Stimulated activated CD8-positive, alpha-beta memory T cell treated with anti-CD3 and anti-CD28 coated beads, Interleukin-4, amount 100 ng/mL, for 1 hour (primary cell): ENCODE measurements at places on chromosomes 16 and 17.

DNA sequence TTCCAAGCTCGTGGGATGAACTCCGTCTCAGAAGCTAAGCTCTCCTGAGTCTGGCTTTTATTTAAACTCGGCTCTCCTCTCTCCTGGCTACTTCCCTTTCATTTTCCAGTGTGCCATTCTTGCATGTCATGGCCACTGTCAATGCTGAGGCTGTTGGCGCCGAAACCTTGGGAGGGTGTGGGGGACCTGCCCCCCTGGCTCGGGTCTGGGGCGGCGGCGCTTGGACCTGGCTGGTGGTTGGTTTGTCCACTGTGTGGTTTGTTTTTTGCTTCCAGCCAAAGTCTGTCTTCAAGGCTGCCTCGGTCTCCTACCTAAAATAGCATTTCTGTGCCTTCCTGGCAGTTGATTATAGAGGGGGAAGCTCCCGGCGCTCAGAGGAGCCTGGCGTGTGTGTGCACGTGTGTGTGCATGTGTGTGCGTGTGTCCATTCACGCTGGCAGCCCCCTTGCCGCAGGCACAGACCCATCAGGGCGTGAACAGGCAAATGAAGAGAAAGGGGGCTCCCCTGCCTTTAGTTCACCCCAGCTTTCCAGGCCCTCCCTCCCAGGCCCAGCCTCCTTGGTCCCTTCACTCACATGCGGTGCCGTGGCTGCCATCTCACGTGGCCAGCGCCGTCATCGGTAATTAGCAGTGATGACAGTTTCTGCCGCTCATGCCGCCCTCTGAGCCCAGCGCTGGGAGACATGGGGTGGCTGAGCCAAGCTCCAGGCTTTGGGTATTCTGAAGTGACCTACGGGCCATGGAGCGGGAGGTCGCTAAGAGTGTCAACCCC, 179.9 kb downstream of the SEC14L1 start:
- no peak for DNase-seq

- DNase-seq: no peak
These were observed 119.5 kb upstream of the SHISA6 start for GRCh38 chr17:11121341-11121985.

GRCh38 chr17:65660947-65661346, 99.5 kb upstream of the AXIN2 start:
- DNase-seq: no peak

DNA sequence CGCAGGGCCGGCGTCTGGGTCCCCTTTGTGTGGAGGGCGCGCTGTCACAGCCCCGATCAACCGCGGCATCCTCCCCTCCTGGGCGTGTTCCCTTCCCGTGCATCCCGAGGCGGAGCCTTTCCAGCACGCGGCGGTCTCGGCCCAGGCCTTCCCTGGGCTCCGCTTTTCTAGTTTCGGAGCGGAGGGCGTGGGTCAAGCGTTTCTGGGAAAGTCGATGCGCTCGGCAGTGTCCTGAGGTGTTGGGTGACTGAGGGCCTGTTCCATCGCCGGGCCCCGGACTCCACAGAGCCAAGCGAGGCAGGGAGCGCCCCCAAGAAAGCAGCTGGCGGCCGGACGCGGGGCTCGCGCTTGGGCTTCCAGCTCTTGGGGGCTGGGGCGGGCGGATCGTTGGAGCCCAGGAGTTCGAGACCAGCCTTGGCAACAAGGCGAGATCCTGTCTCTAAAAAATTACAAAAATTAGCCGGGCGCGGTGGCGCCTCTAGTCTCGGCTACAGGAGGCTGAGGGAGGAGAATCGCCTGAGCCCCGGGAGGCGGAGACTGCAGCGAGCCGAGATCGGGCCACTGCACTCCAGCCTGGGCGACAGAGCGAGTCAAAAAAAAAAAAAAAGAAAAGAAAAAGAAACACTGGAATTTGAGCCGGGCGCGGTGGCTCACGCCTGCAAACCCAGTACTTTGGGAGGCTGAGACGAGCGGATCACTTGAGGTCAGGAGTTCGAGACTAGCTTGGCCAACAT, 806 bp downstream of the IFT140 start:
- DNase-seq: no peak

- DNase-seq: no peak
These were observed 51.1 kb upstream of the CRHR1 start for GRCh38 chr17:45732926-45733505.

DNA sequence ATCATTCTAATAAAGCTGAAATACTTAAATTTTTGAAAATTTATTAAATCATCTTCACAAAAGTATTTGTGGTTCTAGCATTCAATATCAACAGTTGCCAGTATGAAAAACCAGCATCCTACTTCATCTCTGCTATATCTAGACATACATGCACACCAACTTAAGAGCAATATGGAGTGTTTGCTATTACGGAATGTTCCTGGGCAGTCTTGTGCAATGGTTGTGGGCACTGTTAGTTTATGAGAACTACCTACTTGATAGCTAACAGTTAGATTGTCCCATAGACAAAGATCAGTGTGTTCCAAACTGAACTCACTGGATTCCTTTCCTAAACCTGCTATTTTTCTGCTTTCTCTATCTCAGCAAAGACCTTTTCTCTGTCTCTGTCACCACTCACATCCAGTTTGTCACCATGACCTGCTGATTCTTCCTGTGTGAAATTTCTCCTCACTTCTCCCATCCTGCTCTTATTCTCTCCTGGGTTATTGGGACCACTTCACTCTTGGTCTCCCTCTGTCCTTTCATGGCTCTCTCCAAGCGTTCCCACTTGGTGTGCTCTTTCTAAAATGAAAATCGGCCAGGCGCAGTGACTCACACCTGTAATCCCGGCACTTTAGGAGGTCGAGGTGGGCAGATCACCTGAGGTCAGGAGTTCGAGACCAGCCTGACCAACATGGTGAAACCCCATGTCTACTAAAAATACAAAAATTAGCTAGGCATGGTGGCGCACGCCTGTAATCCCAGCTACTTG, 27.7 kb downstream of the CNTROB start:
- no peak for DNase-seq

GRCh38 chr16:3009568-3010390, 2.9 kb upstream of the CLDN9 start:
- DNase-seq: no peak

- DNase-seq: no peak
These were observed 115.6 kb upstream of the SDK2 start for GRCh38 chr17:73759734-73760438.

- no peak for DNase-seq
These were observed 17.2 kb downstream of the CYTH1 start for GRCh38 chr17:78764871-78765270.

DNA sequence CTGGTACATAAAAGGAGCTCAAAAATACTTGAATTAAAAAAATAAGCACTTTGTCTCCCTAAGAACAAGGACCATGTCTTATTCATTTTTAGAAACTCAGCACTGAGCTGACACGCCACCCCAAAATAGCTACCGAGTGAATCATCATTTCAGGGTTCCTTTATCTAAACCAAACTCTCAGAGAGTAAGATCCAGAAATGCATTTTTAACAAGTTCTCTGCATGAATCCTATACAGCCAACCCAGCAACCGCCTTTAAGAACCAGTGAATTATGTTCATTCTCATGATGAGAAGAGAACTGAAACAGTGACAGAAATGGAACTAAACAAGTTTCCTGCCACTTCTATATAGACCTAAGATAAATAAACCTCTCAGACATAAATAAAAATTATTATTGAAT, 8.7 kb downstream of the C16orf87 start:
- no peak for DNase-seq

DNA sequence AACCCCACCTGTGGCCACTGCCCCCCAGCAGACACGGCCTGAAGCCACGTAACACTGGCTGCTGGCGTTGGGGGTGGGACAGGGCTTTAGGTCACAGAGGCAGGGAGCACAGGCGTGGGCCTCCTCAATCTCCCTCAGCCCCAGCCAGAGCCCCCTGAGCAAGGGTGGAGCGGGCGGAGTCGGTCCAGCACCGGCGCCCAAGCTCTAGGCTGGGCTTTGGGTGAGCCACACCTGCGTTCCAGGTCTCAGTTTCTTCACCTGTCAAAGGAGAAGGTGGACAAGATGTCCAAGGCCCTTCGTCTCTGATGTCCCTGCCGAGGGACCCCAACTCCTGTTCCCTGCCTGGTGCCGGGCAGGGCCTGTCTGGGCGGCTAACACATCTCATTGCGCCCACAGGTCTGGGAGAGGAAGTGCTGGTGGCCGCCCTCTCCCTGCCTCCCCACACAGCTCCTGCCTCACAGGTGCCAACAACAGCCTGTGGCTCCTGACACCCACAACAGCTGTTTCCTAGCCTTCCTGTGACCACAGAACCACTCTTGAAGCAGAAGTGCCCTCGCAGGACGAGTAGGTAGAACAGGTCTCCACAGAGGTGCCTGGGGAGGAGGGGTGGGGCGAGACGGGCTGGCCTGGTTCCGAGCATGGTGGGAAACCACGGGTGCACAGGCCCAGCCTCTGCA, 12.0 kb downstream of the FAM83G start:
- DNase-seq: no peak

DNA sequence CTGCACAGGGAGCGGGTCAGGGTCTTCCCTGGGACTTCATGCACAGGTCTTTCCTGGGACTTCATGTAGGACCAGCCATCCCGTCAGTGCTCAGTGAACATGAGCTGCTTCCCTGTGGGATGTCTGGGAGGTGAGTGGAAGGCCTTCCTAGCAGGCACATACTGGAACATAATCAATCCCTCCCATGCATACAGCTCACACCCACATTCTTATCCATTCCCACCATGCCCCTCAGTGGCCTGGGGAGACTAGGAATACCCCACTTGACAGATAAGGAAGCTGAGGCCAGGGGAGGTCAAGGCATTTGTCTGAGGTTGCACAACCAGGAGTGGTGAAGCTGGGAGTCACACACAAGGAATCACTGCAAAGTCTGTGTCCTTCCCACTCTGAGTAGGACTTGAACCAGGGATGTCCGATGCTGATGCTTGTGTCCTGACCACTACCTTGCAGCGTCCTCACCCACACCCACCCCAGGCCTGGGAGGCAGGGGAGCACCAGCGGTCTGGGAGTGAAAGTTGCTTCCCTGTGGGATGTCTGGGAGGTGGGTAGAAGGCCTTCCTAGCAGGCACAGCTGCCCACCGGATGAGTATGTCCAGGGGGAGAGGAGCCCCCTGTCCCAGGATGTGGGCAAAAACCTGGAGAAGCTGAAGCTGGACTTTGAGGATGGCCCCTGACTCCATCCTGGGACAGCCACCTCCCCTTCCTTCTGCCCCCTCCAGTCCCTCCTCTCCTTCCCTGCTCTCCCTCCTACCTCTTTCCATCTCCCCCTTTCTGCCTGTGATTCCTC, 1.0 kb upstream of the NLRC5 start:
- no peak for DNase-seq

- no peak for DNase-seq
These were observed 118.4 kb upstream of the IRX5 start for GRCh38 chr16:54812229-54812628.

DNA sequence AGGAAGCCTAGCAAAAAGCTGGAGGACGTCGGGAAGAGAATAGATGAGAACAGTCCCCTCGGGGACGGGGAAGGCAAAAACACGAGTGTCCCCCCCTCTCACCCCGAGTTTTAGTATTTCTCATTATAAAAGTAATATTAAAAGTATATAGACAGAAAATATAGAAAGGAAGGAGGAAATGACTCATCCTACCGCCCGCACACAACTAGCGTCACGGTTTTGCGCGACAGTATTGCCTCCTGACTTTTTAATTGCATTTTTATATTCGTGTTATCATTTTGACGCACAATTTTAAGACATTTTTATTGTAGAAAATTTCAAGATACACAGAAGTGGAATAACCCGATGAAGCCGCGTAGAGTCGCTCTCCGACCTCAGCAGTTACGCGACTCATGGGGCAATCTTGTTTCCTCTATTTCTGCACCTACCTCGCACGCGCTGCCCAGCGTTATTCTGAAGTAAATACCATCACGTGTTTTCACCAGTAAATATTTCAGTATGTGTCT, 652 bp upstream of the SLC25A19 start:
- peak; percentile 22 for DNase-seq

DNA sequence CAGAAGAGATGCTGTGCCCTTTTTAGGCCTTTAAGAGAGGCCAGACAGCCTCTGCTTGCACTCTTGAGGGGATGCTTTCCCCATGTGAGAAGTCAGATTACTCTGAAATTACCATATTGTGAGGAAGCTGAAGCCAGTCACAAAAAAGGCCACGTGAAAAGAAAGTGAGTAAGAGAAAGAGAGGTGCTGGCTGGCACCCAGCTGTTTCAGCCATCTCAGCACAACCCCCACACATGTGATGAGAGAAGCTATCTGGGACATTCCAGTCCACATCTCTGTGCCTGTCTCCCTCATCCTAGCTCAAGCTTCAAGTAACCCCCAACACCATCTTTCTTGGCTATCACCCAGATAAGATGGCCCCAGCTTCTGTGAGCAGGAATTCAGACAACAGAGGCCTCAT, 131.4 kb downstream of the HS3ST2 start:
- DNase-seq: no peak

DNA sequence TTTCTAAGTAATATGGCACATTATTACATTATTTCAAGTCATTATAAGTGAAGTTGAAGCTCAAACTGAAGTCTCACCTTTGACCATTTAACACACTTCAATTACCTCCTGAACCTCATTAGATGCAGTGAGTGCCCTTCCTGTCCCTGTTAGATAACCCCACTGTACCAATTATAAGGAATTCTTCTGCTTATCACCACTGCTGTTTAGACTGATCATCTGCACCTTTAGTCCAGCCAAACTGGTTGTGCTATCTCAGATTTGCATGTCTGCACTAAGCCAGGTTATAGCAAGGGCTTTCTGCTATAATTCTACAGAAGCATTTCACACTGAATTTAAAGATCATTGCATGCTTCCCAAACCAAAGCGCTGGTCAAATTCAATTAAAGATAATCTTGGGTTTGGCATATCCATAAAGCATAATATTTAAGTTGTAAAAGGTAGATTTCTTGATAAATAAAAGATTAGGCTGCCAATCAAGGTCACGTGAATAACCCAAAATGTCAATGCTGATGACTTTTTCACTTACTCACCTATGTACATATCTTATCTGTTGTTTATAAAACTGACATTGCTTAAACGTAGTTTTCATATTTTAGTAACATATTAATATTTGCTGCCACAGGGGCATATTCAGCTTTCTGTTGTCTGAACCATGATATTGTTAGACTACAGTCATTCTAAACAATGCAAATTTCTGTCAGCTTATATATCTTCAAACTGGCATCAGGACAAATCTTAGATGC, 11.9 kb downstream of the ITFG1 start:
- no peak for DNase-seq

- DNase-seq: no peak
These were observed 1.7 kb downstream of the CAPNS2 start for GRCh38 chr16:55568207-55568606.

GRCh38 chr17:45429339-45430005, 3.2 kb downstream of the ARHGAP27 start:
- DNase-seq: no peak

GRCh38 chr16:29926711-29927052, 656 bp upstream of the KCTD13 start:
- DNase-seq: no peak
